ENCODE measurements at places on chromosomes 7 and 10.

- no peak for DNase-seq
Measured at GRCh38 chr10:129744134-129745111, 219.7 kb downstream of the EBF3 start.

- DNase-seq: no peak
Measured at GRCh38 chr10:45463244-45464116, 89.5 kb downstream of the ALOX5 start.

DNA sequence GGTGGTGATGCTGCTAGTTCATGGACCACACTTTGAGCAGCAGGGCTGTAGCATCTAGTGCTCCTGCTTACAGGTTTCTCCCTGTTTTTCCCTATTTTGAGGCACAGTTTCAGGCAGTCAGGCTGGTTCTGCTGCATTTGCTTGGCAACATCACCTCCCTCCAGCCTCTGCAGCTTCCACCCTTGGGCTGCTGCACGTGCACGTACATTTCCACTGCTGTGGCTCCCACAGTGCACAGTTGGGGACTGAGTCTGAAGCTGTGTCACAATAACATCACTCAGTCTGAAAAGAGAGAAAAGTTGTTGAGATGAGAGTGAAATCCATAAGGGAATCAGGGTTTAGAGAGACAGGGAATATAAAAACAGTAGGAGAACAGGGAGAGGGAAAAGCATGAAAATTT lies 230.7 kb upstream of the FZD1 start:
- no peak for DNase-seq

GRCh38 chr7:9204571-9204970 lies 771.2 kb downstream of the NXPH1 start:
- DNase-seq: no peak

GRCh38 chr10:76921383-76922010 lies 716.1 kb downstream of the KCNMA1 start:
- no peak for DNase-seq

DNA sequence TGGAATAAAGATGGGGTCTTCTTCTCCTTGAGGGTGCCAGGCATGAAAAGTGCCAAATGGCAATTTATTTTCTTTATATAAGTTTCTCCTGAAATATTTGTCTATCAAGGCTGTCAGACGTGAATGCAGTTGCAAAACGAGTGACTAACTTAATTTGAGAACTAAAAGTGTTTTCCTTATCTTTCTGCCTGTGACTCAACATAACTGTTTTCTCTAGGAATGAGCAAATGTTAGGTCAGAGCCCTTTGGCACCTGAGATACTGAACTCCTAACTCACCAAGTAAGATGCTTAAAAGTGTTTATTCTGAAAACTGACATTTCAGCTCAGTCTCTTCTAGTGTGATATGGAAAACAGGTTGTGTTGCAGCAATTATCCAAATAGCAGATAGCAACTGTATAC lies 197.0 kb downstream of the STK31 start:
- DNase-seq: no peak

- DNase-seq: no peak
Measured at GRCh38 chr7:80843018-80843677, 75.7 kb downstream of the SEMA3C start.

- DNase-seq: no peak
Measured at GRCh38 chr7:37186753-37187152, 261.9 kb downstream of the ELMO1 start.

GRCh38 chr10:55233505-55233904 lies 432.5 kb upstream of the PCDH15 start:
- no peak for DNase-seq

DNA sequence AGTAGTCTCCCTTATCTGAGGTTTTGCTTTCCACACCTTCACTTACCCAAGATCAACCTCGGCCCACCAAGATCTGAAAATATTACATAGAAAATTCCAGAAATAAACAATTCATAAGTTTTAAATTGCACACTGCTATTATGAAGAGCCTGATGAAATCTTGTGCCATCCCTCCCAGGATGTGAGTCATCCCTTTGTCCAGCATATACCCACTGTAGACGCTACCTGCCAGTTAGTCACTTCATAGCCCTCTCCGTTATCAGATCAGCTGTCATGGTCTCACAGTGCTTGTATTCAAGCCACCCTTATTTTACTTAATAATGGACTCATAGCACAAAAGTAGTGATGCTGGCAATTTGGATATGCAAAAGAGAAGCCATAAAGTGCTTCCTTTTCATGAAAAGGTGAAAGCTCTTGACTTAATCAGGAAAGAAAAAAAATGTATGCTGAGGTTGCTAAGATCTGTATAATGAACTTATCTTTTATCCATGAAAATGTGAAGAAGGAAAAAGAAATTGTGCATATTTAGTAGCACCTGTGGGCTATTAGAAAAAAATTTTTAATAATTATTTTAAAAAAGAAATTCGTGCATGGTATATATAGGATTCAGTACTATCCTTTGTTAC lies 9.8 kb upstream of the MRPS16 start:
- DNase-seq: no peak

- no peak for DNase-seq
Measured at GRCh38 chr7:29518616-29519015, 45.0 kb upstream of the PRR15 start.

- no peak for DNase-seq
Measured at GRCh38 chr10:115772606-115773005, 500.4 kb downstream of the GFRA1 start.

DNA sequence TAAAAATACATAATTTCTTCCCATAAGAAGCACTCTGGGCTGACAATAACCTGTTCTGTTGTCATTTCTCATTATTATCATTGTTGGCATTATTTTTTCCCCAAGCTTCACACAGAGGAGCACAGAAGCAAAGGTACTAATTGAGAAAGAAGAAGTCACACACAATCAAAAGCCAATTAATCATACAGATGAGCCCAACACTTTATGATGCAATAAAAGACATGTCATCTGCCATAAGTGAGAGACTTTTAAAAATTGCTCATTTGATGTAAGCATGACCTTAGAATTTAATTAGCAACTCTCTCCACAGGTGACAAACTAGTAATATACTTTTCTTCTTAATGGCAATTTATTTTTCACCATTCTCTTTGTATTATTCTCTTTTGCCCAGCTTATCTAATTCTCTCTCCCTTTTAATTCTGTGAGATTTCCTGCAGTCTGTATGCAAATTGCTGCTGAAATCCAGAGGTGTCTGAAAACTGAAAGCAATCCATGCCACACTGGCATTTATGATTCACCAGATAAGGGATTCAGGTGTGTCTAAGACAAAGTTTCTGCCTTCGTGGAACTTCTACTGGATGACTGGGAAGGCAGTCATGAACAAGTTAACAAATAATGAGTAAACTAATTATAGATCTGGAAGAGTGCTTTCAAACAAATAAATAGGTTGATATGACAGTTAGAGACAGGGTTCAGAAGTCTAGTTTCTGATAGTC lies 203.5 kb downstream of the CHCHD3 start:
- no peak for DNase-seq

- DNase-seq: no peak
Measured at GRCh38 chr10:110147961-110148360, 59.4 kb upstream of the MXI1 start.

Data from stimulated activated CD8-positive, alpha-beta memory T cell treated with anti-CD3 and anti-CD28 coated beads, Interleukin-4, amount 100 ng/mL, for 4 hours (primary cell).